CD14-positive monocyte (primary cell): ENCODE measurements at places on chromosomes 2 and 18.

- no peak for DNase-seq
These were observed 421.3 kb downstream of the LPIN1 start for GRCh38 chr2:12167525-12168317.

DNA sequence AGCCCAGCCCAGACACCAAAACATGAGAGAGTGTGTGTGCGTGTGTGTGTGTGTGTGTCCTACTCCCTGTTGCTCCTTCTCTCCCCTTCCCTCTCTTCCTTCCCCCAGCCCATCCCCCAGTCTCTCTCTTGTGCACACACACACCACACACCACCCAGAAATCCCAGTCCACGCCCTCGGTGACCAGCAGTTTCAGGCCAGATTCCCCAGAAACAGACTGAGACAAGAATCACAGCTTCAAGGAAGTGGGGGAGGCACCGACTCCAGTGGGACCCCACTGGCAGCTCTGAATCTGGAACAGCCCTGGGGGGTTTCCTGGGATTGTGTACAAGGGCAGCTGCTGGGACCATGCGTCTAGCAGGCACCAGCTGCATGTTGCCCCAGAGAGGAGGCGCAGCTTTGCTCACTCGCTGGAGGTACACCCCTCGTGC, 113.5 kb downstream of the NDUFA10 start:
- DNase-seq = no peak

GRCh38 chr2:39568116-39568515, 97.6 kb upstream of the TMEM178A start:
- no peak for DNase-seq

DNA sequence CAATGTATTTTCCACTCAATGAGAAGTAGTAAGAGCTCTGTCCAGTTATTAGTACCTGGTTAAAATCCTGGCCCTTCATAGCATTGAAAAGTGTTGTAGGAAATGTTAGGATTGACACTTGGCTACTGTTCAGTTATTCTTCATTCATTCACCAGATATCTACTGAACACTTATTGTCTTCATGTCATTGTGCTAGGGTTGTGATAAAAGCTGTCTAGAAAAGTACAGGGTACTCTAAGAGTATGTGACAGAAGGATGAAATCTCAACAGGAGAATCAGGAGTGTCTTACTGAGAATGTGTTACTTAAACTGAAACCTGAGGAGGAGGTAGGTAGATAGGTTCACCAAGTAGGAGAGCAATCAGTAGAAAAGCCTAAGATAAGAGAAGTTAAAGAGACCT, 511.8 kb upstream of the RAB12 start:
- no peak for DNase-seq

- DNase-seq = no peak
These were observed 627 bp downstream of the RNF25 start for GRCh38 chr2:218671097-218671653.

DNA sequence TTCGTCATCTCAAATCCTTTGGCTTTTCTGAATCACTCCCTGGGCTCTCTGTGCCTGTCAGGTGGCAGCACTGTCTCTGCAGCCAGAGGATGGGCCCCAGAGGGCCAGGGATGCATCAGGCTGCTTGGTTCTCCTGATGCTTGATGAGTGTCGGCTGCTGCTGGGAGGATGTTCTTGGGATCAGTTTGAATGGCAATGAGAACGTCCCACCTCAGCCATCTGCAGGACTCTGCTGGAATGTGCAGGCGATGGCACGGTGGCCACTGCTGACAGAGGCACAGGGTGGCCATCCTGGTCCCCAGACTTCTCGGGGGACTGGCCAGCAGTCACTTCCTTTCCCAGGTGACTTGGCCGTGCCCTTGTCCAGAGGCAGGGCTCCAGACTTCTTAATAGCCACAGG, 146.0 kb downstream of the FAM210A start:
- DNase-seq = no peak

GRCh38 chr2:12612168-12612567, 104.6 kb upstream of the TRIB2 start:
- no peak for DNase-seq

- peak; percentile 35 for DNase-seq
These were observed 90.3 kb downstream of the RBMS1 start for GRCh38 chr2:160402997-160403979.

DNA sequence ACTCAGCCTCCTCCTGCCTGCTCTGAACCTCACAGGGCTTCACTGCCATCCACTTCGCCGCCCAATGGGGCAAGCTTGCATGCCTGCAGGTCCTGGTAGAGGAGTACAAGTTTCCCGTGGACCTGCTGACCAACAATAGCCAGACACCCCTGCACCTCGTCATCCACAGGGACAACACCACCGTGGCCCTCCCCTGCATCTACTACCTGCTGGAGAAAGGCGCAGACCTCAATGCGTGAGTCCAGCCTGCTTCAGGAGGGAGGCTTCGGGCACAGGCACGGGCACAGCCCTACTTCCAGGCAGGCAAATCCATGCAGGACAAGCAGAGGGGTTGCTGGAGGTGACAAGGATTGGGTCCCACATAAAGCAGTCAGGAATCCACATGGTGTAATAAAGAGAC, 1.2 kb downstream of the ANKRD53 start:
- no peak for DNase-seq

- no peak for DNase-seq
These were observed 145.1 kb downstream of the KCNE4 start for GRCh38 chr2:223197046-223197445.

- no peak for DNase-seq
These were observed 3.0 kb downstream of the MEIS1 start for GRCh38 chr2:66437691-66438497.
